ENCODE measurements at places on chromosomes 7 and 10.
A peak's percentile ranks its signal among the peaks of the same experiment; 100 is the strongest.

DNA sequence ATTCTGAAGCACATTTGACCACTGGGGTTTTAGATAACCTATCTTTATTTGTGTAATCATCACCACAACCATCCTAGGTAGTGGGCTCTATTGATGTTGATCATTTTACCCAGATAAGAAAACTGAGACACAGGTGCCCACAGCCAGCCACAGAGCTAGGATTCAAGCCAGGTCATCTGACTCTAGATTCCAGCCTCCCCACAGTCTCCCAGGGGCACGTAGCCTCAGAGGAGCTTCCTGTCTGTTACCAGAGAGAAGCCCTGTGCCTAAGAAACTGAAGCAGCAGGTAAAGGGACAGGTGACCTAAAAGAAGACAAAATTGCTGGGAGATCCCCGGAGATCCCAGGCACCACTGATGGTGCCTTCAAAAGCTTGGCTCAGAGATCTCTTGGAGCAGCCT is 55.8 kb downstream of the ALOX5 start:
- no peak for DNase-seq

GRCh38 chr10:115219203-115219602 is 126.0 kb downstream of the ATRNL1 start:
- no peak for DNase-seq

DNA sequence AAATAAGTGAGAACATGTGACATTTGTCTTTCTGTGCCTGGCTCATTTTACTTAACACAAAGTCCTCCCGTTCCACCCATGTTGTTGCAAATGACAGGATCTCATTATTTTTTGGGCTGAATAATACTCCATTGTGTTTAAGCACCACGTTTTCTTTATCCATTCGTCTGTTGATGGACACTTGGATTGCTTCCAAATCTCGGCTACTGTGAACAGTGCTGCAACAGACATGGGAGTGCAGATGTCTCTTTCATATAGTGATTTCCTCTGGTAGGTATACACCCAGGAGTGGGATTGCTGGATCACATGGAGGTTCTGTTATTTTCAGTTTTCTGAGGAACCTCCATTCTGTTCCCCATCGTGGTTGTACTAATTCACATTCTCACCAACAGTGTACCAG is 264.4 kb upstream of the GALNT17 start:
- DNase-seq = no peak

- DNase-seq = no peak
Observed at GRCh38 chr10:53453196-53453595, 680.6 kb upstream of the MBL2 start.

- no peak for DNase-seq
Observed at GRCh38 chr7:110973196-110973990, 117.5 kb upstream of the LRRN3 start.

DNA sequence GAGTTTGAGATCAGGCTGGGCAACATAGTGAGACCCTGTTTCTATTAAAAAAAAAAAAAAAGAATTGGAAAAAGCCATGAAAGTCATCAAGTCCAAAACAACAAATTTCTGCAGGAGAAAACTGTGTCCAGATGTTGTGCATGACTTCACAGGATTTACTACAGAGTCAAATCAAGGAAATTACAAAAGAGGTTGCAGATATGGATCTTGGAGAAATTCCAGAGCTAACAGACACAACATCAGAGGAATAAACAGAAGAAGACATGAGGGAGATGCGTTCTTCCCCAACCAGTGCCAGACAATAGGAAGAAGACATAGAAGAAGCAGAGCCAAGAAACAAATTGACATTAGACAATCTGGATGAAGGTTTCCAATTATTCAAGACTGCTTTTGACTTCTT is 24.3 kb upstream of the KCNIP2 start:
- no peak for DNase-seq

DNA sequence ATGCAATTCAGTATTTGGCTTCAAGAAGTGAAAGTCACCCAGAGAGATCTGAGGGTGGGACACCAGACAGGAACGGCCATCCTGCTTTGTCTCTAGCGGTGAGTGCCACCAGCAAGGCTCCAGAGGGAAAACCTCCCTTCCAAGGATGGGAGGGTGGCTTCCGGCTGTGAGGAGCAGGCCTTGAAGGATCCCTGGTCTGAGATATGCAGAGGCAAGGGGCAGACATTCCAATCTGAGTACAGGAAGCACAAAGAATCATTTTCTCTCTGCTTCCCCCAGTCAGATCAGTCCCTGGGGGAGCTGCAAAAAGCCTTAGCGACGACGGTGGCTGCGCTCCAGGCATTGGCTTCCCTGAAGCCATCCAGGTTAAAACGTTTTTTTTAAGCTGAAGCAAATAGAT is 167.4 kb downstream of the TEX36 start:
- no peak for DNase-seq

GRCh38 chr7:5450549-5451327 is 27.1 kb upstream of the TNRC18 start:
- peak; percentile 29 for DNase-seq

DNA sequence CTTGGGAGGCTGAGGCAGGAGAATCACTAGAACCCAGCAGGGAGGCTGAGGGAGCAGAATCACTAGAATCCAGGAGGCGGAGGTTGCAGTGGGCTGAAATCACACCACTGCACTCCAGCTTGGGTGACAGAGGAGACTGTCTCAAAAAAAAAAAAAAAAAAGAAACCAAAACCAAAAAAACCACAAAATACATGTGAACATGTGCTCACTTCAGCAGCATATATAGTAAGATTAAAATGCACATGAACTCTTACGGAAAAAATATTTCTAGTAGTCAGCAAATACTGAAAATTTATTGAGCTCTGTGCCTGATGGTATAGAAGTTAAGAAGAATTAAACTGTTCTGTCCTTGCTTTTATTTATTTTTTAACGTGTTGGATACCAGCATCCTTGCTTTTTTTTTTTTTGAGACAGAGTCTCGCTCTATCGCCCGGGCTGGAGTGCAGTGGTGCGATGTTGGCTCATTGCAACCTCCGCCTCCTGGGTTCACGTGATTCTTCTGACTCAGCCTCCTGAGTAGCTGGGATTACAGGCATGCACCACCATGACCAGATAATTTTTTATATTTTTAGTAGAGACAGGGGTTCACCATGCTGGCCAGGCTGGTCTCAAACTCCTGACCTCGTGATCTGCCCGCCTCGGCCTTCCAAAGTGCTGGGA is 9.6 kb upstream of the ZNF487 start:
- no peak for DNase-seq

- DNase-seq = no peak
Observed at GRCh38 chr7:2476298-2476697, at the start of gene GRIFIN. TSS of gene GRIFIN (minus strand) at chr7:2476398. CDS start at chr7:2476383, 15 bp downstream.

GRCh38 chr7:105618016-105618296 is 36.7 kb upstream of the EFCAB10 start:
- no peak for DNase-seq

DNA sequence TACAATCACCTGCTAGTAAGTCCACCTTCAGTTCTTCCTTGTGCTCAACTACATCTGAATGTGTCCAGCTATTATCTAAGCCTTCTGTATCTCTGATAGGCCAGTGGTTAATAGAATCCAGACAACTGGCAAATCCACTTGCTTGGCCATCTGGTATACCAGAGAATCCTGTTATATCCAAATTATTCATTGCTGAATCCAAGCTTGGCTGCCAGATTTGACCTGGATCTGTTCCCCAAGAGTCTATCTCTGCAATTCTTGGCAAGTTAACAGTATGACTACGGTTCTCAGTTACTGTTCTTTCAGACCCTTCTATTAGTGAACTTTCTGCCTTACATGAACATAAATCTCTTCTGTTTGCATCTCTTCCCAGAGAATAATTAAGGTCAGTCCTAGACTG is 154.6 kb upstream of the TARP start:
- DNase-seq = no peak

DNA sequence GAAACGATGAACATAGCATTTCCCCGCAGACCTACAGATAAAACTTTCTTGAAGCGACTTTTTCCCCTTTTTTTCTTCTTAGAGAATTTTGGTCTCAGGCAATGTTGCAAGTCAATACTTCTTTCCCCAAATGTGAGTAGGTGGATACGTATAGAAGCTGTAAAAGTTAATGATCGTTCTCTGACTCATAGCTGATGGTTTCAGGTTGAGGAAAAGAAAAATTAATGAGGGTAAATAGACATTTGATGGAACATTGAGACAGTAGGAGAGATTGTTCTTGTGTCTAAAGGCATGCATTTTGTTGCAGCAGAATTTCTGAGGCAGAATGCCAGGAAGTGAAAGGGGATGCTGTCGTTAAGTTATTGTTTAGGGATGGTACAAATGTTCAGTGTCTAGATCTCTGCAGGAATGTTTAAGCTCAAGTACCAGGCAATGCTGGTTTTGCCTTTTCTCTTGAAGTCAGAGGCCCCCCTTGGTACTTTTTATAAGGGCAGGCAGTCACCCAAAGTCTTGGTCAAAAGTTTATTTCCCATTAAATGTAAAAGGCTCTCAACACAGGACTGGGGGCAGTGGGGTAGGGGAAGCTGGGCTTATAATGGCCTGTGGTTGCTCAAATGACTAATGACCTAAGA is 9.3 kb downstream of the TCF7L2 start:
- DNase-seq = no peak

DNA sequence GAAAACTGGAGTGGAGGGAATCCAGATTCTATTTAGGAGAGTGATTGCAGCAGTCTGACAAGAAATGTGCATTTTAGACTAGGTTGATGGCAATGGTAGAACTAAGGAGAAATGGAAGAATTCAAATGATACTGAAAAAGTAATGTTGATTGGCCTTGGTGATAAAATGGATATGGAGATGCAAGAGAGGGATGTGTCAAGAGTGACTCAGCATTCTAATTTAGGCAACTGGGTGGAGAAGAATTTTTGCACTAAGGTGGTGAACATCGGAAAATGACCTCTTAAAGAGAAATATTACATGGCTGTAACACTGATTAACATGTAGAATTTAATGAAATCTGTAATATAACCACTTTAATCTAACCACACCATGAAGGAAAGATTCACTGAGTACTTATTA is 806.5 kb downstream of the PHTF2 start:
- DNase-seq = no peak

DNA sequence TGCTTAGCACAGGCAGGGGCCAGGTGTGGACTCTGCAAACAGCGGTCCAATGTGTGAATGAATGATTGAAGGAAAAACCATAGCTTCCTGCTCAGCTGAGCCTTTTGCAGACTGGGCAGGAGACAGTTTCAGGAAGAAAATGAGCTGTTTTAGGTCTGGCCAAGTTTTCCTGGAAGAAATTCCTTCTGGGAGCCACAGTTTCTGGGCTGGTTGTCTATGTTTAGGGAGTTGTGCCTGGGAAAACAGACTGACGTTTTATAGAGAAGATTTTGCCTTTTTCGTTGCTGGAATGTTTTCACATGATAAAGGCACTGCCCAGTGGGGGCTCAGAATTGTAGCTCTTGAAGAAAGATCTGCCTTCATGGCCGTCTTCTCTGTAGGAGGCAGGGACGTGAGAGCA is 255.1 kb downstream of the CCSER2 start:
- no peak for DNase-seq

- DNase-seq = peak; percentile 75
Observed at GRCh38 chr7:18013936-18014335, 13.7 kb downstream of the PRPS1L1 start.

DNA sequence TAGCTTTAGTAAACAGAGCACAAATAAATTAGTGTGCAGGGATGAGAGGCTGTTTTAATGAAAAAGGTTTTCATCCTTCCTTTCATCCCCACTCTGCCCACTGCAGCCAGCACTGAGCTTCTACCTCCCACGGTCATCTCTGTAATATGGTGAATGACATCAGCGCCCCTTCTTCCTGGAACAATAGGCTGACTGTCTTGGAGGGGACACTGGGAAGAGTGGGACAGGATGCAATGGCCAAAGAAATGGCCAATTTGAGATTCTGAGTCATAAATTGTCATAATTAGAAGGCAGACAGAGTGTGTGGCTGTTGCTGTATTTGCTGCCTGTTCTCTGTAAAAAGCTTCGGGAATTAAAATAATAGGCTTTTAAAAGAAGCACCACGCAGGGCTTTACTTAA is 126.7 kb upstream of the CALN1 start:
- no peak for DNase-seq
